ENCODE measurements at places on chromosomes 4 and X. TPM values are rescaled to one million over a fixed set of nuclear protein-coding genes. Genes with fewer than 3 reads are reported as not detected.

The DCAF8L2 gene
- total RNA-seq, result not detected

The PPBP gene
- total RNA-seq, result not detected

The PPP2R2C gene
- total RNA-seq, result not detected

The CENPVL3 gene
- not detected for total RNA-seq

The NRK gene
- total RNA-seq, result not detected

The LUZP4 gene
- not detected for total RNA-seq

The SPANXA1 gene
- total RNA-seq, result not detected
